ENCODE measurements at places on chromosomes 4 and X.

DNA sequence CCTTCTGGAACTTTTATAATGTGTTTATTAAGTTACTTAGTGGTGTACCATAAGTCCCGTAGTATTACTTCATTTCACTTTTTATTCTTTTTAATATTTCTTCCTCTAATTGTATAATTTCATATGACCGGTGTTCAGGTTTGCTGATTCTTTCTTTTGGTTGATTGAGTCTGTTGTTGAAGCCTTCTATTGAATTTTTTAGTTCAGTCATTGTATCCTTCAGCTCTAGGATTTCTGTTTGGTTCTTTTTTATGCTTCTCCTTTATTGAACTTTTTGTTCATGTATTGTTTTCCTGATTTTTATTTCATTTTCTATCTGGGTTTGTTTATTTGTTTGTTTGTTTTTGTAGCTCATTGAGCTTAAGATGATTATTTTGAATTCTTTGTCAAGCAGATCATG lies 8.8 kb downstream of the CEP44 start:
- no peak for DNase-seq

DNA sequence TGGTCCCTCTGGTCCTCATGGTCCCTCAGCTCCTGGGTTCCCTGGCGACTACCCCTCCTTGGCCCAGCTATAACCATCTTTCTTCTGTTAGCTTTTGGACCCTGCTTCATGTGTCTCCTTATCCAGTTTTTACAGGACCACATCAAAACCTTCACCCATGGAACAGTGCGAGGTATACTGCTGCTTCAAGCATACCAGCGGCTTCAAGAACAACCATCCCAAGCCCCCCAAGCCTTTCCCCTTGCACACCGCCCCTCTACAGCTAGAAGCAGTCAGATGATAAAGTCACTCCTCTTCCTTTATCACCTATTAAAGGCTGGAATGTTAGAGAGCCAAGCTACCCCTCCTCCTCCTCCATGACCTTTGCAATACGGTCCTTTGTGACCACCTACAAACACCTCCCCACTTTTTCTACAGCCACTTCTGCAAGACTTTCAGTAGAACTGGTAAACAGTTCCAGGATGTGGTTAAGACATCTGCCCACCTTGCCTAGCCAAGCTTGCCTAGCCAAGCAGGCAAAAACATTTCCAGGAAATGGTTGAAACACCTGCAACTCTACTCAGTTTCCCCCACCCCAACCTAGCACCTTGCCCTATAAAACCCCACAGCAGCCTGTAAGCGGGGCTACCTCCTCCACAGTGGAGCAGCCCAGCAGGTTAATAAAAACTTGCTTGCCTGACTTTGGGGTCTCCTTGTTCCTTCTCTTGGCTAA lies 125.7 kb downstream of the ZC4H2 start:
- no peak for DNase-seq

- DNase-seq, result no peak
Observed at GRCh38 chrX:16851827-16852226, 18.3 kb downstream of the RBBP7 start.

DNA sequence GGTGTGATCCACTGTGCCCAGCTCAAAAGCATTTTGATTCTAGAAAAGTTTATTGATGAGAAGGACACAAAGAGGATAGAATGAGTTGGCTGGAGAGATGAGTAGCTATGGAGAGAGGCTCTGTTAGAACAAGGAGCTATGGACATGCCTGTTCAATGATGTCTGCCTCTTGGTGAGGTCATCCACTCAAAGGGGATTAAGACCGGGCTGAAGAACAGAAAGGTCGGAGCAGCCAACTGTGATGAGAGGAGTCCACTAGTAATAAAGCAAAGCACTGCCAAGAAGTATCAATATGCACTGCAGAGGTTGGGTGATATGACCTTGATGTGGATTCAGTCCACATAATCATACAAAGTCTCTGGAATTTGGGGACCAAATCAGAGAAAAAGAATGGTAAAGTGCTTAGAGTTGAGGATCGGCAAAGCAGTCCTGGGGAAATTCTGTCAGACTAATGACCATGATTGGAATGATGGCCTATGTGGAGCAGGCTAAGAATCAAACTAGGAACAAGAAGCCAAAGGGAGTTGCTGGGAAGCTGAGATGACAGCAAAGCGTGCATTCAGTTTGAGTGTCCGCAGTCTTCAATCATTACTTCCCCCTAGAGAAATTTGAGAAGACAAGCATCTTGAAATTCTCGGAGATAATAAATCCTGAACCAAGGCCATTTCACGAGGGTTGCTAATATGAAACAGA lies 55.7 kb upstream of the MMAA start:
- no peak for DNase-seq

DNA sequence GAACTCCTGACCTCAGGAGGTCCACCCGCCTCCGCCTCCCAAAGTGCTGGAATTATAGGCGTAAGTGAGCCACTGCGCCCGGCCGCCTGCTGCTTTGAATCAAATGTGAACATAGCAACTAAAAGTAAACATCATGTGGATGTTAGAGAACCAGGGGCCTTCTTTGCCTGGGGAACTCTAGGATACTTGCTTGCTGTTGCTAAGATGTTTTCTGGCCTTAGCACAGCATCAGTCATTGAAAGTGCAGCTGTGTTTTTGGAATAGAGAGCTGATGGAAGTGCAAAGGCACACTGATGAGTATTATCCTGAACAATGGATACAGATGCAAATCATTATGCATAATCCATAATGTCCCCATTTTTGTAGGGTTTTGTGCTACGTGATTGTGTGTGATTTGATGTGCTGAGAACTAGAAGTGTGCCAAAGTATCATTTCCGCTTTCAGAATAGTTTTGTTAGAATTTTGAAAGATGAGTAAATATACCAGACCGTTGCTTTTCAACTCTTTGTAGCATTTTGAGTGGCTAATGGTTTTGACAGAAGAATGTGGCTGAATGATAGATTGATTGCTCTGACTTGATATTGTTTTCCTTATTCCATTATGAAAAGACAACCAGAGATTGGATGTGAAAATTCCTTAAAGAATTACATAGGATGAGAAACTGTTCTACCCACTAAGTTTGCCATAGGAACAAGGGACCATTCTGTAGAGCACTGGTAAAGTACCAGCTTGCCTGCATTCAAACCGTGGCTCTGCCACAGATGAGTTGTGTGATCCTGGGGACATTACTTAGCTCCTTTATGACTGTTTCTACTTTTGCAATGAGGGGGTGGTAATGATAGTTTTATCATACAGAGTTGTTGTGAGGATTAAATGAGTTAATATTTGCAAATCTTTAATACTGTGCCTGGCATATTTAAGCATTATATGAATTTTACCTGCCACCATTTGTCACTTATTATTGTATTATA lies 74.7 kb downstream of the REPS2 start:
- DNase-seq, result no peak

- DNase-seq, result no peak
Observed at GRCh38 chr4:7207628-7208231, 15.4 kb downstream of the SORCS2 start.

GRCh38 chrX:119482481-119483480 lies 14.5 kb downstream of the SLC25A5 start:
- peak; percentile 54 for DNase-seq

DNA sequence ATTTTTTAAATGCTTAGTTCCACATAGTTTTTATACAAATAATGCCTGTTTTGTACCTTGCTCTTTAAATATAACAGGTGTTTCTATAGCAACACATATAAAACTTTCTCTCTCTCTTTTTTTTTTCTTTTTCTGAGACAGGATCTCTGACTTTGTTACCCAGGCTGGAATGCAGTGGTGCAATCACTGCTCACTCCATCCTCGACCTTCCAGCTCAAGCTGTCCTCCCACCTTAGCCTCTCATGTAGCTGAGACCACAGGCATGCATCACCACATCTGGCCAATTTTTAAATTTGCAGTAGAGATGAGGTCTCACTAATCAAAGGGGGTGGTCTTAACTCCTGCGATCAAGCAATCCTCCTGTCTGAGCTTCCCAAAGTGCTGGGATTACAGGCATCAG lies 18.3 kb upstream of the SULT1E1 start:
- DNase-seq, result no peak

- DNase-seq, result no peak
Observed at GRCh38 chr4:8331575-8331955, 62.0 kb downstream of the HTRA3 start.

DNA sequence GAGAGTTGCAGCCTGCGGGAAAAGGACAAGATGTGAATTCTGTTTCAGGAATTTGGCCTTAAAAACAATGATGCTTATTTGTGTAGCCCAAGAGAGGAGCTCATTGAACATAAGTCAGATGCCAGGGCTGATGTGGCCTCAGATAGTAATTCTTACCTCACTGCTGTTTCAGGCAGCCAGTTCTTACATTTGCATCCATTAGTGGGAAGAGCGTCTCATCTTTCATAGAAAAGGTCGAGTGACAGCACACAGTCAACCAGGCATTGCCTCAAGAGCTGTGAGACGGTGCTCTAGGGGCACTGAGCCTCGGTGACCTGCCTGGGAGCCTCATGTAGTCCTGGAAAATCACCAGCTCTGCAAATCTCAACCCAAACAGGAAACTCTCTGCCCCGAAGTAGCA lies 174.9 kb upstream of the FRG1 start:
- no peak for DNase-seq

- DNase-seq, result no peak
Observed at GRCh38 chr4:6466756-6467381, 5.5 kb downstream of the PPP2R2C start.

- DNase-seq, result no peak
Observed at GRCh38 chr4:7638984-7639789, 204.5 kb upstream of the PSAPL1 start.

DNA sequence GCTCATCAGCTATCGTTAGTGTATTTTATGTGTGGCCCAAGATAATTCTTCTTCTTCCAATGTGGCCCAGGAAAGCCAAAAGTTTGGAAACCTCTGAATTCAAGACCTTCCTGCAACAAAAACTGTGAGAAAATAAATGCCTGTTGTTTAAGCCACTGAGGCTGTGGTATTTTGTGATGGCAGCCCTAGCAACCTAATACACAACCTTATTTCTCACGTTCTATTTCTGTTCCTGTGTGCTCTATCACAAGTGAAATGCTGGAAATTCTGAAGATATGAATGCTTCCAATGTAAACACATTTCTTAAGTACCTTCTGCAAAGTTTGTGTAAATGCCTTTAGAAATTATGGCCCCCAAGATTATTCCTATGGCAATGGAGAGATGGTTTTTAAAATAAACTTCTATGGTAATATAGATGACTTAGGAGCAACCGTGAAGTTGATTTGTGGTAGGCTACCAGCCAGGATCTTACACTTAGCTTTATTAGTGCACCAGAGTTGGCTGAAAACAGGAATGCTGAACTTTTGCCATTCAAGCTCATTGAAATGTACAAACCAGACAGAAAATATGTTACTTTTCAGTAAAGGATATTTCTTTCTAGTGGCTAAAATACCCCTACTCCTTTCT lies 148.0 kb downstream of the USP46 start:
- DNase-seq, result no peak
